ENCODE measurements at places on chromosomes 1 and 21. TPM values are rescaled to one million over a fixed set of nuclear protein-coding genes. Genes with fewer than 3 reads are reported as not detected.

The CFHR1 gene
- total RNA-seq, result not detected

The PPIAL4G gene
- under 0.01 TPM for total RNA-seq

The RGS18 gene
- not detected for total RNA-seq

The CD84 gene
- total RNA-seq, result not detected

The GBP5 gene
- total RNA-seq, result 0.08 TPM

The TCHHL1 gene
- not detected for total RNA-seq

The OR6N1 gene
- total RNA-seq, result not detected

The NTRK1 gene
- total RNA-seq, result 0.08 TPM

The FAM72C gene
- 0.23 TPM for total RNA-seq

The CDK18 gene
- 0.47 TPM for total RNA-seq

The FCRL4 gene
- total RNA-seq, result not detected

The DUSP10 gene
- total RNA-seq, result 7.3 TPM

The HSD3B2 gene
- not detected for total RNA-seq

The KRTAP11-1 gene
- total RNA-seq, result not detected

The PSEN2 gene
- total RNA-seq, result 30.0 TPM

The LIPI gene
- total RNA-seq, result not detected

The SLC44A5 gene
- under 0.01 TPM for total RNA-seq

The PCP4L1 gene
- total RNA-seq, result not detected

The PTGS2 gene
- total RNA-seq, result 3.5 TPM

The EPHA2 gene
- 66.0 TPM for total RNA-seq

The RPF1 gene
- 30.2 TPM for total RNA-seq

The HSD3B1 gene
- total RNA-seq, result not detected

The CD52 gene
- not detected for total RNA-seq

The MYOG gene
- total RNA-seq, result not detected

The PLPPR5 gene
- total RNA-seq, result not detected

The GBP4 gene
- total RNA-seq, result 0.12 TPM

The GPR37L1 gene
- total RNA-seq, result under 0.01 TPM

The TNFRSF18 gene
- total RNA-seq, result not detected

The AMY1A gene
- not detected for total RNA-seq

The CRYAA gene
- total RNA-seq, result not detected

The ARID4B gene
- total RNA-seq, result 29.9 TPM

The MAST2 gene
- total RNA-seq, result 11.4 TPM

The EPS8L3 gene
- total RNA-seq, result not detected

The ACKR1 gene
- total RNA-seq, result not detected

The TMPRSS15 gene
- not detected for total RNA-seq

The CHI3L1 gene
- 0.15 TPM for total RNA-seq

The S100A8 gene
- not detected for total RNA-seq

The KLHDC8A gene
- total RNA-seq, result 0.08 TPM

All from smooth muscle cell of the coronary artery (primary cell).